Activated B cell treated with CpG ODN at 0.5 μM for 24 hours (primary cell): ENCODE measurements at places on chromosomes 7 and 10.

- DNase-seq = no peak
- H3K36me3 ChIP-seq = peaks cover 33% of the 10 kb centered on the region
- H3K4me3 ChIP-seq = no peak overlapping the region
- peaks cover 46% of the 10 kb centered on the region for H3K4me1 ChIP-seq
Measured at GRCh38 chr7:18558910-18559309, 63.4 kb downstream of the HDAC9 start.

DNA sequence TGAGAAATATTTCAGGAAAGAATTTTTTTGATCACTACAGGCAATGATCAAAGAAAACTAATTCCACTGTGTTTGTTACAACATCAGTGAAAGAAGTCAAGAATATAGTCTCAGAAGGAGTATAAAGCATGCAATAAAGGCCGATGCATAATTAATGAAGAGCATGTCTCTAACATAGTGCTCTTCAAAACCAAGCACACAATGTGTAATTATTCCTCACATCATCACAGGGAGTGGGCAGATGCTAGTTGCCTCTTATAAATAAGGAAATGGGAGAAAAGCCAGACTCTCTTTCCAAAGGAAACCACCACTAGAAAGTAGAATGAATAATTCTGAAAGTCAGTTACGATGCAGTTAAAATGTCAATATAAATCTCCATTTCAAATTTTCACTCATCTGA, 220.1 kb downstream of the TEX36 start:
- no peaks in the 10 kb centered on the region for H3K4me1 ChIP-seq
- H3K36me3 ChIP-seq = no peaks in the 10 kb centered on the region
- H3K27me3 ChIP-seq = peaks cover 2% of the 10 kb centered on the region
- no peak overlapping the region for H3K4me3 ChIP-seq
- DNase-seq = no peak
- no peak overlapping the region for H3K27ac ChIP-seq

DNA sequence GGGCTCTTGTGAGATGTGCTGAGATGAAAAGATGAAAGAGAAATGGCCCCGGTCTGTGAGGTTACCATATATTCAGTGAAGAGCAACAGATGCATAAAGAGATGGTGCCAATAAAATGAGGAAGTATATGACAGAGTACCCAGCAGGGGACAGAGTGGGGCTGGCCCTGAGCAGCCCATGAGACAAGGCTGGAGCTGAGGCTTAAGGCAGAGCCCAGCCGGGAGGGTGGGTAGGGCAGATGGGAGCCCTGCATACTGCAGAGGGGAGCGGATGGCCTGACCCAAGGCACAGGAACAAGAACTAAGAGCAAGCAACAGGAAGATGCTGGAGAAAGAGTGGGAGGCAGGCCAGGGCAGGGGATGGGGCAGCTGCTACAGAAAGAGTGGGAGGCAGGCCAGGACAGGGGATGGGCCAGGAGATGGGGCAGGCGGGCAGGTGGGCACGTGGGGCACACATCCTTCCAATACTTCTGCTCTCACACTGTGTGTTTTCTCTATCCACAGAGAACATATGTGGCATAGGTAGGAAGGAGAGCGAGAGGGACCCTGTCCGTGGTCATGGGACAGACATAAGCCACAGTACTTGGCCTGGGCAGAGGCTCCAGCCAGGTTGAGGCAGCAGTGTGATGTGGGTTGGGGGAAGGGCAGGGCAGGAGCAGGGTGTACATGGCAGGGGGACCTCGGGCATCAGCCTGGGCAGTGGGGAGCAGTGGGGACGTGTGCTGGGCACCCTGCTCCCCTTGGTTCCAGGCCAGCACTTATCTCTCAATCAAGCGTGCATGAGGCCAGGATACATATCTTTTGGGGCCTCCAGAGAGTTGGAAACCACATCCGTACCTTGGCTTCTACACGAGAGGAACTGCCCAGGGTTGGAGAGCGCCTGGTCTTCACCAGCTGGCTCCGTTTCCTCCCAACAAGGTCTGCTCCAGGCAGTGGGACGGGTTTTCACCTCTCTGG, 91.6 kb upstream of the IKZF1 start:
- peaks cover 63% of the 10 kb centered on the region for H3K4me1 ChIP-seq
- DNase-seq = no peak
- H3K27ac ChIP-seq = peak overlapping the region; percentile 84
- peak overlapping the region; percentile 70 for H3K4me3 ChIP-seq
- no peaks in the 10 kb centered on the region for H3K36me3 ChIP-seq
- no peaks in the 10 kb centered on the region for H3K27me3 ChIP-seq

GRCh38 chr7:135213831-135214230, 2.5 kb upstream of the WDR91 start:
- H3K36me3 ChIP-seq = peaks cover 2% of the 10 kb centered on the region
- DNase-seq = no peak
- no peak overlapping the region for H3K27ac ChIP-seq
- no peak overlapping the region for H3K4me3 ChIP-seq

DNA sequence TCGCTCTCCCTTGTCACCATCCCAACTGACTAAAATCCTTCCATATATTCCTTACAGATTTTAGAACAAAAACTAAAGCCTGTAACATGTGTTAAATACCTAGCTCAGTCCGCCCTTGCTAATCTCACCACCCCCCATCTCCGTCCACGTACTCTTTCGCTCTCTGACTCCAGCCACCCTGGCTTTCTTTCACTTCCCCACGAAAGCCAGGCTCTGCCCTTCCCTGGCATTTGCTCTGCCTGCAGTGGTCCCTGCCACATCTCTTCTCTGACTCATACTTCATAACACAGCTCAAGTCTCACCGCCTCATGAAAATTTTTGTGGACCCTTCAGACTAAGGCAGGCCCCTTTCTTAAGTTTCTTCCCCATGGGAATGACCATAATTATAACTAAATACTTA, 11.7 kb upstream of the GPAM start:
- H3K4me1 ChIP-seq = no peaks in the 10 kb centered on the region
- H3K4me3 ChIP-seq = no peak overlapping the region
- H3K36me3 ChIP-seq = no peaks in the 10 kb centered on the region

DNA sequence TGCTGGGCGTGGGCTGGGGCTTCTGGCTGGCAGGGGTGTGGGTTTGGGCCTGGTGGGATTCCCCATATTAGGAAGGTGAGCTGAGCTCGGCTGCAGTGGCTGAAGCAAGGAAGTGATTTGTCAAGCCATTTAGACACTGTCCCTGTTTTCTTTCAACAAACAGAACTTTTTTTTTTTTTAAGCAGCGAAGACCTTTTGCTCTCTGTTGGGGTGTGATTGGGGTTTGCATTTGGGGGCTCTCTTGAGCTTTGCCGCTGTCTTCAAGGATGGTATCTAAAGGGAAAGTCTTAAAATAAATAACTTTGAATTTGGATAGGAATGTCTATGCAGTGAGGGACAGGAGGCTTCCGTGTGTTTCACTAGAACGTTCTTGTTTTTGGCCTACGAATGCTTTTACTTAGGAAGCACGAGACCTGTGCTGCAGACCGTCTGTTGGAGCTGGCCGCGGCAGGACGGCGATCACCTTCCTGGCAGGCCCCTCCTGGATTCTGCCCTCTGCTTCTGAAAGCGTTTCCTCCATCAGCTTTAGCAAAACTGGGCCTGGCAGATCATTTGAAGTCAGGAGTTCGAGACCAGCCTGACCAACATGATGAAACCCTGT, 43.9 kb downstream of the FOXK1 start:
- no peaks in the 10 kb centered on the region for H3K27me3 ChIP-seq
- peak overlapping the region; percentile 84 for H3K27ac ChIP-seq
- no peak for DNase-seq
- peaks cover 33% of the 10 kb centered on the region for H3K36me3 ChIP-seq

DNA sequence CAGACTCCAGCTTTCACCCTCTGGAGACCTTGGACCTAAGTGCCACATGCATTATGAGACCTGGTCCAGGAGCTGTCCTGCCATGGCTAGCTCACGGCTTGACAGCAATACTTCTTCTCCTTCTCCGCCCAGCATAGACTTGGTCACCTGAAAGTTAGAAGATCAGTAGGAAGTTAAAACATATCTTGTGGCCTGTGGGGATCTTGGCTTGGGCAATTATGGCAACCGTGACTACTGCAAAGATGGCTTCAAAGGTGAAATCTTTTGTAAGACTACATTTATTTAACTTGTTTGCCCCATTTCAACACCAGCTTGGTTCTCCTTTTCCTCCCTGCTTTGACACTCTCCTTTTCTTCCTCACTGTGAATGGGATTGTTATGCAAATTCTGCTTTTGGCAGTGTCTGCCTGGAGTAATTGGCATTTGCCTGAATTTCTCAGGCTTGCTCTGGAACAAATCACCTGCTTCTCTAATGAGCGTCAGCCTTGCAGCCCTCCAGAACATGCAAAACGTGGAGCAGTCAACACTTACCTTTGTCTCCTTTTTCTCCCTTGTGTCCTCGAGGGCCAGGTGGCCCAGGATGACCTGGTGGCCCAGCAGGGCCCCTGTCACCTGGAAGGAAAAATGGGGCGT, 53.4 kb downstream of the COL17A1 start:
- H3K4me3 ChIP-seq = no peak overlapping the region
- no peaks in the 10 kb centered on the region for H3K4me1 ChIP-seq
- no peak overlapping the region for H3K27ac ChIP-seq
- DNase-seq = no peak

- no peaks in the 10 kb centered on the region for H3K27me3 ChIP-seq
- no peak overlapping the region for H3K4me3 ChIP-seq
- no peak for DNase-seq
- H3K36me3 ChIP-seq = peaks cover 44% of the 10 kb centered on the region
Measured at GRCh38 chr7:36999626-37000485, 275.6 kb upstream of the AOAH start.

DNA sequence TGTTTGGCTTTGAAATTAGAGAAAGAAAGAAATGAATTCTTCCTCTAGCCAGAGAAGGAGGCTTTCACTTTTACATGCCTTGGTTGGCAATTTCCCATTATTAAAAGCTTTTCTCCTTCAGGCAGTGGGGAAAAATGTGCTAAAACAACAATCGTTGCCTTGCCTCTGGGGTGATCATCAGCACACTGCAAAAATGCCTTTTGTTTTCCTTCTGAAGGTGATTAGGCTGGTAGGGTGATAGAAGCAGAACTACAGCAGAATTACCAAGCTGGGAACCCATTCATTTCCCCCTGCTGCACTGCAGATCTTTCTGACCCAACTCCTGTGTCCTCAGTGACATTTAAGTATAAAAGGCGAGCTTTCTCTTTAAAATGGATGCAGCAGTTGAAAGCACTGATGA, 22.2 kb downstream of the ANK3 start:
- H3K36me3 ChIP-seq = no peaks in the 10 kb centered on the region
- no peaks in the 10 kb centered on the region for H3K27me3 ChIP-seq
- no peak overlapping the region for H3K27ac ChIP-seq
- peaks cover 9% of the 10 kb centered on the region for H3K4me1 ChIP-seq
- no peak overlapping the region for H3K4me3 ChIP-seq

DNA sequence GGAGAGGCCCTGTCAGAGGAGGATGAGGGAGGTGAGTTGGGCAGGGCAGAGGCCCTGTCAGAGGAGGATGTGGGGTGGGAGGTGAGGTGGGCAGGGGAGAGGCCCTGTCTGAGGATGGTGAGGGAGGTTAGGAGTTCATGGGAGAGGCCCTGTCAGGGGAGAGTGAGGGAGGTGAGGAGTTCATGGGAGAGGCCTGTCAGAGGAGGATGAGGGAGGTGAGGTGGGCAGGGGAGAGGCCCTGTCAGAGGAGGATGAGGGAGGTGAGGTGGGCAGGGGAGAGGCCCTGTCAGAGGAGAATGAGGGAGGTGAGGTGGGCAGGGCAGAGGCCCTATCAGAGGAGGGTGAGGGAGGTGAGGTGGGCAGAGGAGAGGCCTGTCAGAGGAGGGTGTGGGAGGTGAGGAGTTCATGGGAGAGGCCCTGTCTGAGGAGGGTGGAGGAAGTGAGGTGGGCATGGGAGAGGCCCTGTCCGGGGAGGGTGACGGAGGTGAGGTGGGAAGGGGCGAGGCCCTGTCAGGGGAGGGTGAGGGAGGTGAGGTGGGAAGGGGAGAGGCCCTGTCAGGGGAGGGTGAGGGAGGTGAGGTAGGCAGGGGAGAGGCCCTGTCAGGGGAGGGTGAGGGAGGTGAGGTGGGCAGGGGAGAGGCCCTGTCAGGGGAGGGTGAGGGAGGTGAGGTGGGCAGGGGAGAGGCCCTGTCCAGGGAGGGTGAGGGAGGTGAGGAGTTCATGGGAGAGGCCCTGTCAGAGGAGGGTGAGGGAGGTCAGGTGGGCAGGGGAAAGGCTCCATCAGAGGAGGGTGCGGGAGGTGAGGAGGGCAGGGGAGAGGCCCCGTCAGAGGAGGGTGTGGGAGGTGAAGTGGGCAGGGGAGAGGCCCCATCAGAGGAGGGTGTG, 73.7 kb downstream of the INPP5A start:
- no peak overlapping the region for H3K4me3 ChIP-seq
- peak; percentile 10 for DNase-seq
- H3K27me3 ChIP-seq = no peaks in the 10 kb centered on the region
- peaks cover 28% of the 10 kb centered on the region for H3K36me3 ChIP-seq
- H3K27ac ChIP-seq = peak overlapping the region; percentile 8
- H3K4me1 ChIP-seq = peaks cover 14% of the 10 kb centered on the region

DNA sequence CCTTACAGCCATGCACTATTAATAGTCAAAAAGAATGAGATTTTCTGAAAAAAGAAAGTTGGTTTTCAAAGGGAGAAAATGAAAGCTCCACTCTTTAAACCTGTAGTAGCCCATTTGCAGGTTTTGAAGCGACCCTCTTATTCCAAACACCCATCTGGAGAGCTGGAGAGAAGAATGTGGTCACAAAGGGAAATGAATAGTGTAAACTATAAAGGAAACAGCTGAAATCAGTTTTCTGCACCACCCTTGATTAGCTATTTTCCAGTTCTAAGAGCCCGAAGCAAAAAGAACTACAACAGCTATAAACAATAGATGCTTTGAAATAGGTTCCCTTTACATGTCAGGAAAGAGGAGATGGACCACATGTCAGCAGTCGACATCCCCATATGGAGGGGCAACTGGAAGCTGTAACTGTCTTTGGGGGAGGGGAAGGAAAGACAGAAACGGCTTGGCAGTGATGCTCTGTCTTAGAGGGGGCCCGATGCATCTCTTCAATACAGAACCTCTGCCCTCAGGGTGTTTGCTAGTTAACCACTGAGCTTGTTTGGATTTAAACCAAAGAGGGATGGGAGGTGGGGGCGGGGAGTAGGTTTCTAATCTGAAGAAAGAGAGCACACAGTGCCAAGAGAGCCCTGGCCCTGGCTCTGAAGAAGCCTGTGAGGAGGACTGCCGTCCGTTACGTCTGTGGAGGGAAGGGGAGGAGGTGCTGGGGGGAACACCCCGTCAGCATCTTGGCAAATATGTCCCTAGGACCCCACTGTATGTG, 55.3 kb downstream of the CPVL start:
- peaks cover 11% of the 10 kb centered on the region for H3K27me3 ChIP-seq
- peaks cover 13% of the 10 kb centered on the region for H3K4me1 ChIP-seq
- no peak for DNase-seq
- H3K4me3 ChIP-seq = peak overlapping the region; percentile 56

GRCh38 chr7:48147078-48147591, 24.1 kb upstream of the ABCA13 start:
- no peaks in the 10 kb centered on the region for H3K4me1 ChIP-seq
- H3K36me3 ChIP-seq = no peaks in the 10 kb centered on the region

GRCh38 chr7:24750441-24751055, 6.7 kb downstream of the GSDME start:
- H3K4me1 ChIP-seq = peaks cover 5% of the 10 kb centered on the region
- no peaks in the 10 kb centered on the region for H3K36me3 ChIP-seq
- H3K27me3 ChIP-seq = peaks cover under 1% of the 10 kb centered on the region
- H3K27ac ChIP-seq = no peak overlapping the region
- H3K4me3 ChIP-seq = no peak overlapping the region
- no peak for DNase-seq

GRCh38 chr10:104293011-104293410, 24.0 kb downstream of the GSTO2 start:
- no peak overlapping the region for H3K4me3 ChIP-seq
- DNase-seq = no peak
- no peaks in the 10 kb centered on the region for H3K36me3 ChIP-seq
- no peak overlapping the region for H3K27ac ChIP-seq
